ENCODE measurements at places on chromosomes 6 and 20.

- DNase-seq: peak; percentile 43
Observed at GRCh38 chr6:156508923-156509322, 268.3 kb upstream of the ARID1B start.

DNA sequence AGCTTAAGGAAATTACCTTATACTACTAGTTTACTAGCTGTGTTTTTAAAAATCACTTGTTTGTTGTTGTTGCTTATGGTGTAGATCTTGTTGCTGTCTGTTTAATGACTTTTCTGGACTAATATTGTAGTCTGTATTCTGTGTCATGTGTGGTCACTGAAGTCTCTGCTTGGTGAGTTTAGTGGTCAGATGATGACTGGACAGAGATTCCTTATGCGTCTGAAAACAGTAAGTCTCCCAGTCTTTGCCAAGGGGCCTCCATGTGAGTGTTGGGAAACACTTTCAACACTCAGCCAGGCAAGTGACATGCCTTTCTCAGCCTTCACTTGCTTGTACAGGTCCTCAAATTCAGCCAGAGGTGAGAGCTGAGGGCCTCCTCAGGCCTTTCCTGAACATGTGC, 256.9 kb upstream of the RNF24 start:
- no peak for DNase-seq

DNA sequence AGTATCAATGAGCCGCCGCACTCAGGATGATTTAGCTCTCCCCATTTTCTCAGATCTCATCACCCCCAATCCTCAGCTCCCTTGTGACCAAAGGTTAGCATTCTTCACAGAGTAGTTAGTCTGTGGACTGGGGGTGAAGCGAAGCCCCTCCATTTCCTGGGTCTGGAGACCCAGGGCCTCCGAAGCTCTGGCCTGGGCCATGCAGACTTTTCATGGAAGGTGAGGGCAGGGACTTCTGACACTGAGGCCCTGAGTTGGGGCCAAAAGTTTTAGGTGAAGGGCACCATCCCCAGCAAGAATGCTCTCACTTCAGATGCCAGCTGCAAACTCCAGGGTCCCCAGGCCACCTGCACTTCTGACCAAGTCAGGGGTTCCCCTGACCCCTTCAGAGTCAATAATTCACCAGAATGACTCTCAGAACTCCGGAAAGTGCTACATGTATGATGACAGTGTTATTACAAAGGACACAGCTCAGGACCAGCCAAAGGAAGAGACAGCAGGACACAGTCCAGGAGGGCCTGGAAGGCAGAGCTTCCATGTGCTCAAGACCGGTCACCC, 65.7 kb upstream of the DUSP22 start:
- no peak for DNase-seq

GRCh38 chr6:56289721-56290120, 42.3 kb upstream of the COL21A1 start:
- DNase-seq: no peak

GRCh38 chr6:22401206-22401605, 104.4 kb upstream of the PRL start:
- DNase-seq: no peak

- peak; percentile 97 for DNase-seq
Observed at GRCh38 chr6:33297956-33298772, 578 bp downstream of the RGL2 start.

DNA sequence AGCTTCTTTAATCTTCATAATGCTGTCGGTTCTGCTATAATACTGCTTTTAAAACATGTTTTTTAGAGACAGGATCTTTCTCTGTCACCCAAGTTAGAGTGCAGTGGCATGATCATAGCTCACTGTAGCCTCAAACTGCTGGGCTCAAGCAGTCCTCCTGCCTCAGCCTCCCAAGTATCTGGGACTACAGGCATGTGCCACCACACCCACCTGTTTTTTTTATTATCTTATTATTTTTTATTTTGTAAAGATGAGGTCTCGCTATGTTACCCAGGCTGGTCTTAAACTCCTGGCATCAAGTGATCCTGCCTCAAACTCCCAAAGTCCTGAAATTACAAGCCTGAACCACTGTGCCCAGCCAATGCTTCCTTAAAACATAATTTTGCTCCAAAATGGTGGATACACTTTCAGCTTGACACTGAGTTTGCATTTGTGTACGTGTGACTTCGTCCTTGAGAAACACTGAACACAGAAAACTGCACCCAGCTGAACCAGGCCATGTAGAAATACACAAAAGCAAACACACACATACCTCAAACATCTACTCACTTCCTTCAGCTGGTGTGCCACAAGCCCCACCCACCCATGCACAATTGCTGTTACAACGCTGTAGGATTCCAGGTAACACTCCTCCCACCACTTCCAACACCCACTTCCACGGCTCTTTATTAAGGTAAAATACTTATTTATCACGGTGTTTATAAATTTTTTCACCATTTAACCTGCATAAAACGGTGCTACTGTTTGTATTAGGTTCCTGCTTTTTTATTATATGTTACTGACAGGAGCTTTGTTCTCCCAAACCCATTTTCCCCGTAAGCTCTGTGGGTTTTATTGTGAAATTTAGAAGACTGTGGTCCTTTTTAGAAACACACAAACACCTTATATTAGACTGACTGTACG, 109.1 kb downstream of the TSHZ2 start:
- DNase-seq: peak; percentile 8

- no peak for DNase-seq
Observed at GRCh38 chr6:150065083-150065482, 3.8 kb downstream of the ULBP3 start.

GRCh38 chr6:113120224-113120581, 736.9 kb upstream of the MARCKS start:
- peak; percentile 11 for DNase-seq

DNA sequence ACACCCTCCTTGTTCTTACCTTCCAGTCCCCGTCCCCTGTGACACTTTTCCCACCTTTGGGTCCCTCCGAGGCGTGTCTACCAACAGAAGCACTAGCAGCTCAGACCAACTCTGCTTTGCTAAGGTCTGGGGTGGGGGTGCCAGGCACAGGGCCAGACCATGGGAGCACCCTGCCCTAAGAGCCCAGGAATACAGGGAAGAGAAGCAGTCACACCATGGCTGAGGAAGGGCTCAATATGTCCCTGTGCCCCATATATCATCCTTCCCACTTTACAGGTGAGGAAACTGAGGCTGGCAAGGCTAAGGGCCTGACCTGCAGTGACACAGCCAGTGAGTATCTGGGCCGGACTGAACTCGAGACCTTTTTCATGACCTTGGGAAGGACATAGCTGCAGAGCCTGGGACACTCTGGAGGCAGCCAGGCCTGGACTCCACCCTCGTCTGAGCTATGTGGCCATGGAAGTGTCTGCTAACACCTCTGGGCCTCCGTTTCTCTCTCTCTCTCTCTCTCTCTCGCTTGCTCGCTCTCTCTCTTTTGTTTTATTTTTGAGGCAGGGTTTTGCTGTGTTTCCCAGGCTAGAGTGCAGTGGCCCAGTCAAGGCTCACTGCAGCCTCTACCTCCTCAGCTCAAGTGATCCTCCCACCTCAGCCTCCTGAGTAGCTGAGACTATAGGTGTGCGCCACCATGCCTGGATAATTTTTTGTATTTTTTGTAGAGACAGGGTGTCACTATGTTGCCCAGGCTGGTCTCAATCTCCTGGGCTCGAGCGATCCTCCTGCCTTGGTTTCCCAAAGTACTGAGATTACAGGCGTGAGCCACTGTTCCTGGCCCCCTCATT, 156.7 kb downstream of the GRM4 start:
- DNase-seq: no peak

- DNase-seq: no peak
Observed at GRCh38 chr20:17223553-17223952, 3.3 kb upstream of the PCSK2 start.

- peak; percentile 86 for DNase-seq
Observed at GRCh38 chr6:155955038-155955437, 499.4 kb upstream of the NOX3 start.

DNA sequence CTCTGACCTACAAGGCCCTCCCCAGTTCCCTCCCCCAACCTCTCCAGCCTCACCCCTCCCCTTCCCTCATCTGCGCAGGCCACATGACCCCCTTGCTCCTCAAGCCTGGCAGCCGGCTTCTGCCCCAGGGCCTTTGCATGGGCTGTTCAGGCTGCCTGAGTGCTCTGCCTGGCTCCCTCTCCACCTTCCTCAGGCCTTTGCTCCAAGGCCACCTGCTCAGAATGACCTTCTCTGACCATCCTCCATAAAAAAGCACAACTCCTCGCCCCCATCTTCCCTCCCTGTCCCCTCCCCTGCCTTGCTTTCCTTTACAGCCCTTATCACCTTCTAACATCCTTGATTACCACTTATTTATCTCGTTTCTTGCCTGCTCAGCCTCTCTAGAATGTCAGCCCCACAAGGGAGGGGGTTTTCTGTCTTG, 38.7 kb downstream of the SPDEF start:
- DNase-seq: no peak

GRCh38 chr6:131923356-131923755, 27.8 kb downstream of the CCN2 start:
- DNase-seq: peak; percentile 85

DNA sequence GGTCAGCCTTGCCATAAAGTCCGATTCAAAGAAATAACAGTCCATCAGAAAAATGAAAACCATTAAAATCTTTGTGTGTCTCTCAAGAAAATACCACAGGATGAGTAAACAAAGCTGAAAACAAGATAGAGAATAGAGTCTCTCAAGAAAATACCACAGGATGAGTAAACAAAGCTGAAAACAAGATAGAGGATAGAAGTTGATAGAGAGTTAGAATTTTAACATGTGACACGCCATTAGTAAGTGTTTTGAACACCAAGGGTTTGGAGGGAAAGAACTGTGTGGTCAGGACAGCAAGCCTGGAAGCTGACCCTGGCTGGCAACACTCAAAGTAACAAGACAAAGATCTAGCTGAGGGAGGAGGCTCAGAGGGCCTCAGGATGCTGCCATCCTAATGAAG, 43.9 kb upstream of the PRND start:
- no peak for DNase-seq

DNA sequence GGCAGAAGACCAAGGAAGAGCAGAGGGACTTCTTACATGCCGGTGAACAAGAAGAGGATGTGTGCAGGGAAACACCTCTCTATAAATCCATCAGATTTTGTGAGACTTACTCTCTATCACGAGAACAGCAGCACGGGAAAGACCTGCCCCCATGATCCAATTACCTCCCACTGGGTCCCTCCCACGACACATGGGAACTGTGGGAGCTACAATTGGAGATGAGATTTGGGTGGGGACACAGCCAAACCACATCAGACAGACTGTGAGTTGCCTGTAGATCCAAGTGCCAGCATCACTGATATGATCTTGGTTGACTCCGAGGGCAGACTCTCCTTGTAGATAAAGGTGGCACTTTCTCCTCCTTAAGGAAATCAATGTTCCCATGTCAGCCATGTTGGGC, 414.8 kb upstream of the JARID2 start:
- no peak for DNase-seq

GRCh38 chr6:905556-905955, 212.6 kb upstream of the EXOC2 start:
- DNase-seq: peak; percentile 9

- peak; percentile 72 for DNase-seq
Observed at GRCh38 chr6:5422321-5422915, 161.1 kb downstream of the FARS2 start.

GRCh38 chr6:157961832-157962575, 19.7 kb upstream of the SYNJ2 start:
- no peak for DNase-seq

GRCh38 chr6:6386010-6386409, 65.5 kb upstream of the F13A1 start:
- no peak for DNase-seq

DNA sequence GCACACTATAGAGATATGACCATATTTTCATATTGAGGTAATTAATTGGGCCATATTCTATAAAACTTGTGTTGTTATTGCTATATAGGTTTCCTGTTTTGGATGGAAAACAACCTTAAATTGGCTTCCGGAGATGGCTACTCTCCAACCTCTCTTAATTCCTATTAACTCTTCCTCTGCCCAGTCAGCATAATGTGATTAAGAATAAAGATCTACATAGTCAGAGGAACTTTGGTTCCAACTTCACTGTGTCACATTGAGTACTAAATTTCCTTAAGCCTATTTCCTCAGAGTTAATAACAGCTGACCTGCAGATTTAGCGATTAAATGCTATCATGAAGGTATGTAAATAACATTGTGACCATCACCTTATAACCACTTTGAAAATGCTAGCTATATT, 67.7 kb downstream of the PTPRK start:
- no peak for DNase-seq

- DNase-seq: no peak
Observed at GRCh38 chr20:32513031-32513866, 71.9 kb downstream of the NOL4L start.

DNA sequence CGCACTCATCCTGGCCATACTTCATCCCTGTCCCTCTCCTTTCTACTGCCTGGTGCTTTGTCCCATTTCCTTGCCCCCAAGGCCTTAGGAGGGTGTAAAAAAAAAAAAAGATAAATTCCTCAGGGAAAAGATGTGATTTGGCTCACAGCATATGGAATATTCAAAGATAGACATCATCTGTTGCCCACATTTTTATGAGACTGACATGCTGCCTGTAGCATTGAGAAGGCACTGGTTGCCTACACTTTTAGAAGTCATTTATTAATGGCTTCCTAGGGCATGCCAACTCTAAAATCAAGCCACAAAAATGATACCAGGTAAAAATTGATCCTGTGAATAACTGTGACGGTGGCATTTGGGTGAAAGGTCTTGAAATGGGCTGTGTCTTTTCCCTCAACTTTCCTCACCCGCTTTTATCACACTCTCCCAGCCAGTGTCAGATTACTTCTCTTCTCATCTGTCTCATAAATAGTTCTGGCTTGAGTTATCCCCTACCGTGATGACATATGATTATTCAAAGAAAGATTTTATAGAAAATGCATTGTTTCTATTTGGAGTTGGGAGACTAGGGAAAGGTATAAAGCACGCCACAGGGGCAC, 139.4 kb downstream of the CARMIL1 start:
- no peak for DNase-seq

- peak; percentile 20 for DNase-seq
Observed at GRCh38 chr6:129402244-129402643, 307.7 kb downstream of the ARHGAP18 start.

DNA sequence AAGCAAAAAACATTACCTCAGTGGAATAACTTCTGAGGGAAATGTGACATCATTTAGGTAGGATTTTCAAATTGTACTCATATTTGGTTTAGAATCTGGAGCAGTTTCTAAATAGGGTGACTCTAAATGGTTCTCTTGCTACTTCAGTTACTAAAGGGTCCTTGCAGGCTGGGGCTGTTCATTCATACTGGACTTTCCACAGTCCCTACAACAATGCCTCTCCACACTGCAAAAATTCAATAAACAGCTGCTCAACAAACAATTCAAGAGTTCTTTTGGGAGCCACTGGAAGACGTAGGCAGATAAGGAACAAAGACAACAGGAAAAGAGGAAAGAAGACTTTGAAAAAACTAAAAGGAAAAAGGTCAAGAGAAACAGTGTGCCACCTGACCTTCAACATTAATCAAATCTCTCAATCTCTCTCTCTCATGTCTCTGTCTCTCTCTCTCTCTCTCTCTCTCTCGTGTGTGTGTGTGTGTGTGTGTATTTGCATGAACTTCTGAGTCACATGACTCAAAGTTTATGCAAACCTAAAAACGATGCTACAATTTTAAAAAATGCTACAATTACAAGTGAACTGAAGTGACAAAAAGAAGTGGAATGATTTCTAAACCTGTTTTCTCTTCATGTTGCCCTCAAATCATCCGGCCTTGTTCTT, 14.5 kb downstream of the NOL7 start:
- no peak for DNase-seq
